ENCODE measurements at places on chromosomes 6 and 20.

DNA sequence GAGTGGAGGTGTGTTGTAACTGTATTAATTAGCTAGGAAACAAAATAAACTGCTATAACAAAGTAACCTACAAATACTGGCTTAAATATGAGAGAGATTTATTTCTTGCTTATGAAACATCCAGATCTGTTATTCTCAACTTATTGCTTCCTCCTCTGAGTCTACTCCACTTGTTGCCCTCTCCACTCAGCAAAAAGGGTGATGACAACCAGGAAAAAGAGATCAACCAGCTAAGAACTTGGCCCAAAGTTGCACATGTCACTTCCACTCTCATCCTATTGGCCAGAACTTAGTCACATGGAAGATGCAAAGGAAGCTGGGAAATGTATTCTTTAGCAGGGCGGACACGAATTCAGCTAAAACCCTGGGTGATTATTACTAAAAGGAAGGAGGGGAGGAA, 5.2 kb upstream of the TP53RK start:
- no peak for DNase-seq

DNA sequence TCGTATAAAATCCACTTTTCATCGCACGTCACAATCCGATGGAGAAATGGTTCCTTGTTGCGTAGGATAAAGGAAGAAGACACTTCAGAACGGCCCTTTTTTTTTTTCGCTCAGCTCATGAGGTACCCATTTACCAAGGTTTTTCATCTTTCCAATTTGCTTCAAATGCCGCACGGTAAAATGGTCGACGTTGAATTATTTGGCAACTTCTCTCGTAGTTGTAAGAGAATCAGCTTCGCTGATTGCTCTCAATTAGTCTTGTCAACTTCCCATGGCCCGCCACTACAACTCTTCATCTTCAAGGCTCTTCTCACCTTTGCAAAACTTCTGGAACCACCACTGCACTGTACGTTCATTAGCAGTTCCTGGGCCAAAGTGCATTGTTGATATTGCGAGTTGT, 28.8 kb downstream of the POM121L2 start:
- no peak for DNase-seq

DNA sequence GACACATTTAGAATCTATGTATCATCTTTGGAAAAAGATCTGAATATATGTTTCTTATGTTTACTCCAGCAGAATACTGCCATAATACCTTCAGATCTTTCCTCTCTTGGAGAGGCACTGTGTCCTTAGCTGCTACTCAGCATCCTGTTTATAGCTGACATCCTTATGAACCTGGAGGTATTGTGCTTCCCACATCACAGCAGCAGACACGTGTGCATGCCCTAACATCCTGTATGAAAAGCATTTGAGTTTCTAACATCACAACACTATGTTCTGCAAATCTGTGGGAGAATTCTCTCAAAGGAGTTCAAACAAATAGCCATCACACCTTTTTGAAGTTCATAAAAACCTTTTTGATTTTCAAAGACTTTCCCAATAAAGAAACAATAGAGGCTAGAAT, 216.0 kb downstream of the GJA1 start:
- DNase-seq = no peak

DNA sequence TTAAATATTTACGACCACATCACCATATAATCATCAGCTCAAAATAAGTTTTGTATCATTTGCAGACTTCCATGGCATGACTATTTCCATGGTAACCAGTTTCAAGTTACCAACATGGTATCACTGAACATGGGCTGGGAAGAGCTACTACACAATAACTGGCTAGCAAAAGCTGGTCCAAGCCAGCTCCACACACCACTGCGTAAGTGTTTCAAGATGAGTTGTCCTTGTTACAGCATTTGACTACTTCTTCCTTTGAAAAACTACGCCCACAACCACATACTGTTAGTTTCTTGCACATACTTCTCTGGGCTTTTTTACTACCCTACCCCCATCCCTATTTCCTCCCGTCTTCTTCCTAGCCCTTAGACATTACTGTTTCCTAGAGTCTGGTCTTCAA, 8.5 kb downstream of the CD164 start:
- no peak for DNase-seq

- peak; percentile 86 for DNase-seq
These were observed 7.2 kb downstream of the HLA-G start for GRCh38 chr6:29834564-29835436.

DNA sequence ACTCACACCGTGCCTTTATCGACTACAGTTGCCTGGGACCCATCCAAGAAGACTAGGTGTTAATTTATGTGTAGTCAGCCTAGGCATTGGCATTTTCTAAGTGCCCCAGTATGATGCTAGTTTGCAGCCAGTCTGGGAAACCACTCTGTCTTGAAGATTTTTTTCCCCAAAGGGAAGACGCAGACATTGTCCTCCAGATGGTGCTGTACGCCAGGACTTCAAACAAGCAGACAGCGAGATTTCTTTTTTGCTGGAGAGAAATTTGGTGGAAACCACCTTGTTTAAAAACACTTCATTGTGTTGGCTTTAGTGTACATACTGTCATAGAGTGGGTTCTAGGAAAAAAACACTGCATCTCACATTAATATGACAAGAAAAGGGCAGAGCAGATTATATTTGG, 30.0 kb downstream of the ALDH5A1 start:
- DNase-seq = no peak
